ENCODE measurements at places on chromosomes 12 and 14. TPM values are rescaled to one million over a fixed set of nuclear protein-coding genes. Genes with fewer than 3 reads are reported as not detected.

GRCh38 chr12:14959916-14960496 is 1.4 kb downstream of the ARHGDIB start:
- no peak for DNase-seq

- DNase-seq, result no peak
Observed at GRCh38 chr14:100022772-100023451, 42.3 kb upstream of the EVL start.

GRCh38 chr12:54558311-54558710 is 8.9 kb downstream of the PDE1B start:
- DNase-seq, result no peak

Gene CELA1
- total RNA-seq, result not detected

DNA sequence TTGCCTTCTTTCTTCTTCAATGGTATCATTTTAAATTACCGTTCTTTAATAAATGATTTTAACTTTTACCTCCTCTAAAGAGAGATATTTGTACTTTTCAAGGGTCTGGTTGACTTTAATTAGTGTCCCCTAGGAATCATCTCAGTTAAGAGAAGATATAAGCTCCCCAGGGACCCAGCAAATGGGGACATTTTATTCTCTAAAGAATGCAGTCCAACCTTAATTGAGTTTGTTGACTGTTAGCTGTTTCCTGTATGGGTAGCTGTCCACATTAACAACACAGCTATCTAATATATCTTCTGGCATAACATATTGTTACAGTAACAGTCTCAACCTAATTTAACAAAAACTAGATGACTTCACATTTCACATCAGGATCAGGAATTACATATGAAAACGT is 241.6 kb upstream of the NPAS3 start:
- DNase-seq, result no peak

DNA sequence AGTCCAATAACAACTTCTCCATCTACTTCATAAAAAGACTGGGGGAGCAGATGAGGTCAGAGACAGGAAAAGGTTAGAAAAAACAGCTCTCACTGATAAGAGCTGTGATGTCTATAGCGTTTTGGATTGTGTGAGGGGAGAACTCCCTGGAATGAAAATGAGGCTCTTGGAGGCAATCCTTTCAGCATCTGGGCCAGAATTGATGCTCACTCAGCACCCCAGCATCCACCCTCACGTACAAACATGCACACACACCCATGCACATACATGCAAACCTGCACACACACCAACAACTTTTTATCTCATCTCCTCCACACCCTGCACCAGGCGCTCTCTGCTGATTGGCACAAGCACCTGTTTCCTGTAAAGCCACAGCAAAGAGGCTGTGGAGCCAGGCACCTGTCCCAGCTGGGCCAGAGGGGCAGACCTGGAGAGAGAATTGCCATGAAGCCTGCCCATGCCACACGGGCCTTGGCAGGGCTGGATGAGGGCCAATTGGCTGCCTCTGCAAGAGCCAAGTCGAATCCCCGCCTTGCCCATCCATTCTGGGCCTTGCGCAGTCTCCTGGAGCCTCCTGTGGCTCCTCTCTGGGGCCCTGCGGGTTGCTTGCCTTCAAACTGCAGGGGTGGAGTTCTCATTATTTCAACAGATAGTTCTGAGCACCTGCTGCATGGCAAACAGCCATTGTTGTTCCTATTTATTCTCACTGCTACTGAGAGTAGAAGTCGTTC is 53.1 kb downstream of the SYNE3 start:
- peak; percentile 80 for DNase-seq

DNA sequence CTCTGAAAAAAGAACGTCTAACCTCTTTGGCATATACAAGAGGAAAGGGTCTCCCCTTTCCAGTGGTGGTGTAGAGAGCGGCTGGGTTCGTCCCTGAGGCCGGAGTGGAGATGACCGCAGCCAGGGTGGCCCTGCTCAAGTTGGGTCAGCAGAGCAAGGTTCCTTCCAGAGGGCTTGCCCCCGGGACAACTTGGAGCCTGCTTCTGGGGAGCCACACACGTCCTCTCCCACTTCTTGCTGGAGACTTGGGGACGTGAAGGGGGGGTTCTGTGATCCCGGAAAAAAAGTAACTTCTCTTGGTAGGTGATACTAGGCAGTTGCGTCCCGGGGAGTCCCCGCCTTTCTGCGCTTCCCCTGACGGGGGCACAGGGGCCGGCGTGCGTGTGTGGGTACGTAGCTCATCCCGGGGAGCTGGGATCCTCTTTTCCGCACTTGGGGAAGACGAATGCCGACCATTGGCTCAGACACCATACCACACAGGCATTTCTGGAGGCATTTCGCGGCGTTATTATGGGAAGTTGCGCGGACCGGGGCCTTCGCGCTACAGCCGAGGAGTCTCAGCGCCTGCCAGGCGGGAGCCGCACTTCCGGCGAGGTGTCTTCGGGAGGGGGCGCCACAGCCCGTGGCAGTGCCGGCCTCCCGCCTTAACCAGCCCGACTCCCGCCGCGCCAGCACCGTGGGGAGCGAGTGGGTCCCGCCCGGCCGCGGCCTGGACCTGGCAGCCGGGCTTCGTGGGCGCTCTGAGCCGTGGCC is 14.8 kb upstream of the PAX9 start:
- DNase-seq, result no peak

DNA sequence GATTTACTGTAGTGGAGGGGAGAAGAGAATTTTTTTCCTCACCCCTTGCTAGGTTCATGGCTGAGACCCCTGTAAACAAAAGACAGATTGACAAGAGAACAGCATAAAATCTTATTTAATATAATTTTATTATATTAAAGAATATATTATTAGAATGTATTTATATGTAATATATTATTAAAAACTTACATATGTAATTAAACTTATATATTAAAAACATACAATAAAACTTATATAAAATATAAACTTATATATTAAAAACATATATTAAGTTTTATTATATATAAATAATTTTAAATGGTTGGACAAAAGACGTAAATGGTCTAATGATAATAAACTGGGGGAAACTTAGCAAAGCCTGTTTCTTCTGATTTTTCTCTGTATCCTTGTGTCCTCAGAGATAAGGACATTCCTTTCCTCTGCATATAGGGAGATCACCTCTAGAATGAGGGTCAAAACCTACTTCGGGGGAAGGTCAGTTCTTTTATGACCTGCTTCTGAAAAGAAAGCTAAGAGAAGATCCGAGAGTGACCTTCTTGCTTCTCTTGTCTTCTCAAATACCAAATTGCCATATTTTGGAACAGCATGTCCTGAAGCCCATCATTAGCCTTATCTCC is 8.9 kb upstream of the PPM1H start:
- DNase-seq, result no peak

Gene PLD4
- not detected for total RNA-seq

- DNase-seq, result no peak
Observed at GRCh38 chr12:22722081-22722480, 97.1 kb downstream of the ETNK1 start.

All from left colon (tissue), 2 donors.